T follicular helper cell (primary cell): ENCODE measurements at places on chromosomes 4 and X.

DNA sequence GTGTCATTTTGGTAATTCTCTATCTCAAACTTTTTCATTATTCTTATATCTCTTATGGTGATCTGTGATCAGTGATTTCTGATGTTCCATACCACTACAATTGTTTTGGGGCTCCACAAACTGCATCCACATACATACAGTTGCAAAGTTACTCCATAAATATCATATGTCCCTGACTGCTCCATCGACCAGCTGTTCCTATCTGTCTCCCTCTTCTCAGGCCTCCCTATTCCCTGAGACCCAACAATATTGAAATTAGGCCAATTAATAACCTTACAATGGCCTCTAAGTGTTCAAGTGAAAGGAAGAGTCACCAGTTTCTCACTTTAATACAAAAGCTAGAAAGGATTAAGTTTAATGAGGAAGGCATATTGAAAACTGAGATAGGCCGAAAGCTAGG, 108.7 kb downstream of the ANAPC10 start:
- DNase-seq: no peak

GRCh38 chrX:136589966-136590365, 58.0 kb downstream of the VGLL1 start:
- no peak for DNase-seq

DNA sequence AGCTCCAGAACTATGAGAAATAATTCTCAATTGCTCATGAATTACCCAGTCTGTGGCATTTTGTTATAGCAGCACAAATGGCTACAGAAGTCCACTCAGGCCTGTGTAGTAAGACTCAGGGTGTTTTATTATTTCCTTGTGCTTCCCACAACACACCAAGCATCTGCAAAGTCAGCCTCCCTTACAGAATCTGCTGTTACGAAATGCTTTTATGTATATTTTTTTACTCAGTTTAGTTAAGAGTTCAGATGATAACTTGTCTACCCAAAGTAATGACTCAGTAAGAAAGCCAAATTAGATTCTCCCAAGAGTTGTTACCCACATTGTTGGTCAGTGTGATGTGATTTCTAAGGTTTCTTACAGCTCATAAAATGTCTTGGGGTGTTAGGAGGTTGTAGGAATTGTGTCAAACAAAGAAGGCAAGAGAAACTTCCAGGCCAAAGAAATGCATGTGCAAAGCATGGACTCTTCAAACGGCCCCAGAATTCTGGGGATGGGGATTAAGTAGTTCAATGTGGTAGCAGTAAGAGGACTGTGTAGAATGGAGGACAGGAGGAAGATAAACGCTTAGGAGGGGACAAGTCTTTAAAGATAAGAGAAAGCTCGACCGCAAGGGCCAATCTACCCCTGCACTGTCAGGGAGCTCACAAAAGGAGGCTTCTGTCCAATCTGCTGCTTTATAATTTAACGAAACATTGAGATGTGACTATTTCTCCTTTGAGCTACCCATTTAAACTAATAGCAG, 35.4 kb upstream of the TMEM184C start:
- no peak for DNase-seq

DNA sequence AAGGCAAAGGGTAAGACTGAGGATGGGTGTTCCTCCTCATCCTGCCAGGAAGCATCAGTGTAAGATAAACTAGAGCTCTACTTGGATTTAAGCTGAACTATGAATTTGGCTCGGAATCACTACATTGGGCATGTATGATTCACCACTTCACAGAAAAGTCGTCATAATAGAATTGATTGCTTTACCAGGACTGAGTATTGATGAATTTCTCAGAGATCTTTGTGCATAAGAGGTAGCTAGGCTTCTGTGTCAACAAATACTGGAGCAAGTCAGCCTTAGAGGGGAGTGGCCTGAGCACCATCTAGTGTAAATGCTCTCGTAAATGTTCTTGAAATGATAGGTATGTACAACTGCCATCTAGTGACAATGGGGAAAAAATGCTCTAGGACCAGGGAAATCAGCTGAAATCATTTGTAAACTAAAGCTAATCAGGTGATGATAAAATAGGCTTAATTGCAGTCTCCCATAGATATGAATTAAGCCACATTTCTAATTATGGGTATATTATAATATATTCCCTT, 309.5 kb upstream of the FMR1 start:
- no peak for DNase-seq

- DNase-seq: no peak
Observed at GRCh38 chr4:184978211-184978610, 40.1 kb upstream of the HELT start.
